ENCODE measurements at places on chromosomes 2 and 18.

DNA sequence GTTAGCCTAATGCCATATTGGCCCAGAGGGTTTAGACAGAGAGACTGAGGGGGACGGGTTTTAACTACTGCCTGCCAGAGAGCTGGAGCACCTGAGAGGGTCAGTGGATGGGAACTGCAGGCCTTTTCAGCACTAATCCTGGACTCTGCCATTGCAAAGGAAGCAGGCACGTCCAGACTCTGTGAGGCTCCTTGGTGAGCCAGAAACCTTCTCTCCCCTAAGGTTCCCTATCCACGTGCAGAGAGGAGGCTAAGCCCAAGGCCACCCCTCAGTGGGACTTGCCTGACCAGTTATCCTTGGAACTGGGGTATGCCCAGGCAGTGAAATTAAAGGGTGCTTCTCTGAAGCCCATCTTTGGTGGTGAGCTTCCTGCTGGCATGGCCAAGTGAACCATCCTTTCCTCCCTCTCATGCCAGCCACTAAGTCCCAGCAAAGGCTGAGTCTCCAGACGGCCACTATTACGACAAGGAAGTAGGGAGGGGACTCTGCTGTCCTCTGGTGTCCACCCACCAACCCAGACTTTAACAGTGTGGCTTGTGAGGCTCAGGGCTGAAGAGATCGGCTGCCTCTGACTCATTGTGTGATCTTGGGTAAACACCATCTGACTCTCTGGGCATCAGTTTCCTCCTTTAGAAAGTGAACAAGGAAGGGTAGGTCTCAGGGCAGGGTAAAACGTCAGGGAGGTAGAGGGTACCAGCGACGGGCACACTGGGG is 3.9 kb upstream of the MLPH start:
- DNase-seq = no peak

GRCh38 chr2:64692401-64692800 is 38.7 kb upstream of the SERTAD2 start:
- no peak for DNase-seq

DNA sequence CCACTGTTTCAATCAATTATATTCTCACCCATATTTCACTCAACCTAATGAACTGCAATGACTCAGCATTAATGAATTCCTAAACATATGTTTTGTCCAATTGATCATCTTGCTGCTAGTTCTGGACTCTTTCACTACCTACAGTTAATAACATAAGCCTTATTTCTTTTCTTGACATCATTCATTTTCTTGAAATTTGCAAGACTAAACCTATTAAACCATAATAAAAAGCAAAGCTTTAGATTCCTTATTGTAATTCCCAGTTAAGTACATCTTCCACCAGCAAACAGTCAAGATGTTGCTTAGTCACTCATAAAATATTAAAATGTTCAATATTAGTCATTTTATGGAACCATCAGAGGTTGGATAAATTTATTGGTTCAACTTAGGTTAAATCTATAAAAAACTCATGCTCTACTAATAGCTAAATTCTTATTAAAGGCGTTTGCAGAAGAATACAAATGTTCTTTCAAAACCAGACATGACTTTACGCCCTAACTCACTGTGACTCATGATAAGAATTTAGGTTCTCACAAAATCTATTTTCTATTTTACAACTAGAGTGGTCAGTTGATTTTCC is 599.4 kb downstream of the RNF144A start:
- DNase-seq = no peak

GRCh38 chr2:195322324-195322723 is 334.7 kb upstream of the SLC39A10 start:
- DNase-seq = no peak

DNA sequence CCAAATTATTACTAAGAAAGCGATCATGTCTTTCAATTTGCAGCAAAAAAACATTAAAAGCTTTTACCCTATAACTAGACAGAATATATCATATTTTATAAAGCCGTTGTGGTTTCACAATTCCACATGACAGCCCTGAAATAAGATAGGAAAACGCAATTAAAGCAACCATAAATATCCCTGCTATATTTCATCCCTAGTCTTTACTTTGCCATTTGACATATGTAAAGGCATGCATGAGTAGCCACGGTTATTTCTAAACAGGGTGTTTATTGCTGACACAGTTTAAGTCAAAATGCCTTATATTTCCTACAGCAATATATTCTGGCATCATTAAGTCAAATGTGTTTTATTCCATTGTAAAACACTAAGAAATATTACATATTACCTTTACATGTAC is 239.9 kb downstream of the DSEL start:
- no peak for DNase-seq

DNA sequence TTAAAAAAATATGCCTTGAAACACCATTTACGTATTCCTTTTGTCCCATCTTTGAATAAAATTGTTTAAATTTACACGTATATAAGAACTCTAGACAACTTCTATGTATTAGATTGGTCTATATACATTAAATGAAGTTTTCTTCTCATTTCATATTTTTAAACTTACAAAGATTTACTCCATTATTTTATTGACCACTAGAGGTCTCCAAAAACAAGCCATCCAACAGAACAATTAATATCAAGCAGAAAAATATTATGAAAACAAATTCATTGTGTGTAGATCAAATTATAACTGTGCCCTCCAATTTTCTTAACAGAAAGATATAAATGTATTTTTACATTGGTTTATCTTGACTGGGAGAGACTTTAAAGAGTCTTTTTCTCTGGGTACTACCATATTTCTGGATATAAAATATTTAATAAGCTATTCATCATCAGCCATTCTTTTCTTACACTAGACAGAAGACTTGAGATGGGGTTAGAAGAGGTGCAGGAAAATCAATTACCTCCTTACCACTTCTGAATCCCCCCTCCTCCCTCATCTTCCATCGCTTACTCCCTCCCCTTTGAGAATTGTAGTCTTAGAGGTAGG is 66.5 kb downstream of the DPP4 start:
- no peak for DNase-seq

- no peak for DNase-seq
These were observed 71.1 kb downstream of the RFTN2 start for GRCh38 chr2:197604117-197604860.

DNA sequence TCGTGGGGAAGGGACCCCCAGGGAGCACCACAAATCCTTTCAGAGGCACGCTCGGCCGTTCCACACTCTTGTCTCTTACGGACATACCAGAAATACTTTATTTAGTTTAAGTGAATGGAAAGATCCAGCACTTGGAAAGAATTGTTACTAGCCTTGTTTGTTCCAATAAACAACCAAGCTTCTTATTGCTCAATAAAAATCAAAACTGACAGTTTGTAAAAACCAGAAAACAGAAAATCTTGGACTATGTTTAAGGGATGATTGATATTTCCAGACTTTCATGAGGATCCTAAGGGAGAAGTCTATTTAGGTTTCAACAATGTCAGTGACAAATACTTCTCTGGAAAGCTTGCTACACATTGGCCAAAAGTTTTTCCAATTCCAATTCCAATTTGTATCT is 31.6 kb upstream of the CCBE1 start:
- no peak for DNase-seq

GRCh38 chr18:711310-711656 is 1.1 kb downstream of the ENOSF1 start:
- no peak for DNase-seq

DNA sequence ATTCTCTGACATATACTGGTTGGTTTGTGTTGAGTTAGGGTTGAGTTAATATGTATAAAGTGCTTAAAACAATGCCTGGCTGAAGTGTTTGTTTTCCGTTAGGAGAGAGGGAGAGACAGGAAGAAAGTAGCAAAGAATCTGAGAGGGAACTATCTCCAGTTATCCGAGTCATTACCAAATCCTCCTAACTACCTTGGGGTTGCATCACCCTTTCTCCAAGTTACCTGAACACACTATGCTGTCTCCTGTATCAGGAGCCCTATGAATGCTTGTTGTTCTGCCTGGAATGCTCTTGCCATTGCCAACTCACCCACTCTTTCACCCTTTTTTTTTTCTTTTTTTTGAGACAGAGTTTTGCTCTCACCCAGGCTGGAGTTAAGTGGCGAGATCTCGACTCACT is 47.9 kb upstream of the ITGAV start:
- DNase-seq = no peak

- no peak for DNase-seq
These were observed 149.3 kb upstream of the AQP4 start for GRCh38 chr18:27014841-27015240.

- DNase-seq = no peak
These were observed 63.4 kb downstream of the BMP10 start for GRCh38 chr2:68807821-68808266.

- no peak for DNase-seq
These were observed 55.2 kb upstream of the RALBP1 start for GRCh38 chr18:9419956-9420631.

- DNase-seq = no peak
These were observed 334.7 kb upstream of the CHAC2 start for GRCh38 chr2:53432936-53433335.

- no peak for DNase-seq
These were observed 157.9 kb upstream of the APCDD1 start for GRCh38 chr18:10296491-10296890.

GRCh38 chr2:188294352-188294926 is 2.8 kb downstream of the GULP1 start:
- DNase-seq = no peak

DNA sequence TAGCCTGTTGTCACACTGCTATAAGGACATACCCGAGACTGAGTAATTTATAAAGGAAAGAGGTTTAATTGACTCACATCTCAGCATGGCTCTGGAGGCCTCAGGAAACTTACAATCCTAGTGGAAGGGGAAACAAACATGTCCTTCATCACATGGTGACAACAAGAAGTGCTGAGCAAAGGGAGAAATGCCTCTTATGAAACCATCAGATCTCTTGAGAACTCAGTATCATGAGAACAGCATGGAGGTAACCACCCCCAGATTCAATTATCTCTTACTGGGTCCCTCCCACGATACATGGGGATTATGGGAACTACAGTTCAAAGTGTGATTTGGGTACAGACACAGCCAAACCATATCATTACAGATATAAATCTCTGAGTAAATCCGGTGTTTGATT is 148.7 kb downstream of the PRPF40A start:
- no peak for DNase-seq

- DNase-seq = peak; percentile 23
These were observed 383.4 kb downstream of the PTPRM start for GRCh38 chr18:7950380-7951136.

GRCh38 chr2:26587994-26588393 is 53.2 kb downstream of the CIB4 start:
- no peak for DNase-seq

DNA sequence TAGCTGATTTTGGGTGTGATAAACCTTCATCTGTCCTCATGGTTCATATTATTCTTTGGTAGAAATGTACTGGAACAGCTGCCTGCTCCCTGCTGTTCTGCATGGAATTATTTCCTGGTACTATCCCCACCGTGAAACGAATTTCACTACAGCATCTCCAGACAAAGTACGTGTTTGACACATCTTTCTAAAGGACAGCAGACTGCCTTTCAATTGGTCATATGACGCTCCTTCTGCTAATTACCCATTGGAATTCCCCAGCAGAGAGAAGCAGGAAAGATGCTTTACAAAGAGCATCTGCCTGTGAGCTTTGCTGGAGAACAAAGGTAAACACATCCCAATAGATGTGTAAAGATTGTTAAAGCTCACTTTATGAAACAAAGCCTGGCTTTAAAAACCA is 4.4 kb upstream of the RFX8 start:
- DNase-seq = no peak

GRCh38 chr18:13610555-13611141 is 115.7 kb downstream of the FAM210A start:
- DNase-seq = no peak

- no peak for DNase-seq
These were observed 8.6 kb downstream of the RUFY4 start for GRCh38 chr2:218077464-218078216.

GRCh38 chr2:162261032-162261945 is 18.0 kb upstream of the FAP start:
- DNase-seq = no peak

GRCh38 chr2:238523158-238524110 is 96.7 kb downstream of the ASB1 start:
- no peak for DNase-seq

DNA sequence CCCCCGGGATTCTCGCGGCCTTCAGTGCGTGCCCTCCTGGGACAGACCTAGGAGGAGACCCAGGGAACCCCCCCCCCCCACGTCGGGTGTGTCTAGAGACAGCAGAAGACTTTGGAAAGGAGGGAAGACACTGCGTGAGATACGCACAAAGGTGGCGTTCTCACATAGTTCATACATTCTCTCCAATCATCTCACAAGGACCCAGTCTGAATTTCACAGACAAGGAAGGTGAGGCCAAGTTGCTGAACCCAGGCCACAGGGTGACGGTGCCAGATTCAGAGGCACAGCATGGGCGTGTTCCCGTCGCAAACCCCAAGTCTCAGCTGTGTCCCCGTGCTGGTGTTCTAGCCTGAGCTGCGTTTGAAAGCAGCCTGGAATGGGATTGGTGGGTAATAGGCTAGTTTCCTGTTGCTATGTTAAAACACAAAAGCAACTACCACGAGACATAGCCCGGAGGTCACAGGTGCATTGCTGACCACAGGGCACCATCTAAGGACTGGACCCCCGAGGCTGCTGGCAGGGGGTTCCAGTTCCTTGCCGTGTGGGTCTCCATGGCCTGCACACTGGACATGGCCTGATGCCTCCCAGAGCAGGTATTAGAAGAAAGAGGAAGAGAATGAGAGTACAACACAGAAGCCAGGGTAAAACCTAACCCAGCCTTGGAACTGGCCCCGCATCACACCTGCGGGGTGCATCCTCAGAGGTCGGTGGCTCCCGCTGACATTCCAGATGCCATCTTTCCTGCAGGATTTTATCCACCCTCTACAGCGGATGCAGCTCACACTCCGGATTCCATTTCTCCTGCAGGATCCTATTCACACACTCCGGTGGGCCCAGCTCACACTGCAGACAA is 1.1 kb upstream of the PXDN start:
- no peak for DNase-seq

DNA sequence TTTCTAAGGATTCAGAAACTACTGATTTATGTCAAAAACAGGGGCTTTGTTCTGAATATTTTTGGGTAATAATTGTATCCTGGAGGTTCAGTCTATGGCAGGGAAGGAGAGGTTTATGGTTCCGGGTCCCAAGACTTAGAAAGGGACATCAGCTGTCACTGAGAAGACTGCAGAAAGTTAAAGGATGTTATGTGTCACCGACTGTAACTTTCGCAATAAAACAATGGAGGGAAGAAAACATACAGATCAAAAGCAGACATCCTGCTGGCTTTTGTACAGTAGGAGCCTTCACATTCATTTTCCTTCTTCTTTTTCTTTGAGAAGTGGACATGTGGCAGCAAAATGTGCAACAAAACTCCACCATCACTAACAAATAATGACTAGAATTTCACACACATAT is 900.7 kb upstream of the SOX11 start:
- no peak for DNase-seq

GRCh38 chr18:69830189-69830588 is 117.5 kb downstream of the CD226 start:
- DNase-seq = no peak

DNA sequence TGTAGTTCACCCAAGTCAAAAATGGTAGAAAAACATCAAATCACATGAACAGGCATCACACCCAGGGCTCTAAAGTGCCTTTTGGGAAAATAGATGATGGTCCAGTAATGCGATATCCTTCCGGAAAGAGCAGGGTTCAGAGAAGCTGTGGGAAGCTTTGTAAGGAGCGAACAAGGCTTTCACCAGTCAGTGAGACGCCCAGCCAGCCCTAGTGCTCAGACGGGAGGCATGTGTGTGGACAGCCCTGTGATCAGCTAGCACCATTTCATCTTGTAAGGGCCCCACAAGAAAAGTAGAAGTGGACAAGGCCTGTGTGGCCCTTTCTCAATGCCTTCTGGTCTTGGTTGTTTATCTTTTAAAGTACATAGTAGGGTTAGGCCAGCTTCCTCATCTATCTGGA is 76.1 kb downstream of the SMIM21 start:
- no peak for DNase-seq

- no peak for DNase-seq
These were observed 468.3 kb upstream of the GYPC start for GRCh38 chr2:126187668-126188067.
